ENCODE measurements at places on chromosomes 12 and 14.

GRCh38 chr12:131147894-131148293, 194.2 kb downstream of the ADGRD1 start:
- no peak overlapping the region for H3K4me3 ChIP-seq
- H3K4me1 ChIP-seq = no peaks in the 10 kb centered on the region
- no peaks in the 10 kb centered on the region for H3K36me3 ChIP-seq
- H3K27ac ChIP-seq = no peak overlapping the region
- peaks cover 54% of the 10 kb centered on the region for H3K27me3 ChIP-seq
- DNase-seq = no peak

DNA sequence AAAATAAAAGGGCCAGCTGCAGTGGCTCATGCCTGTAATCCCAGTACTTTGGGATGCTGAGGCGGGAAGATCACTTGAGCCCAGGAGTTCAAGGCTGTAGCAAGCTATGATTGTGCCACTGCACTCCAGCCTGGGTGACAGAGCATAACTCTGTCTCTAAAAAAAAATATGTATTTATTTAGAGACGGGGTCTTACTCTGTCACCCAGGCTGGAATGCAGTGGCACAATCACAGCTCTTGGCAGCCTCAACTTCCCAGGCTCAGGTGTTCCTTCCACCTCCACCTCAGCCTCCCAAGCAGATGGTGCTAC, 179.3 kb upstream of the ATF7IP start:
- H3K36me3 ChIP-seq = no peaks in the 10 kb centered on the region
- peaks cover 3% of the 10 kb centered on the region for H3K4me1 ChIP-seq
- peaks cover 20% of the 10 kb centered on the region for H3K27me3 ChIP-seq
- H3K27ac ChIP-seq = no peak overlapping the region
- DNase-seq = no peak

DNA sequence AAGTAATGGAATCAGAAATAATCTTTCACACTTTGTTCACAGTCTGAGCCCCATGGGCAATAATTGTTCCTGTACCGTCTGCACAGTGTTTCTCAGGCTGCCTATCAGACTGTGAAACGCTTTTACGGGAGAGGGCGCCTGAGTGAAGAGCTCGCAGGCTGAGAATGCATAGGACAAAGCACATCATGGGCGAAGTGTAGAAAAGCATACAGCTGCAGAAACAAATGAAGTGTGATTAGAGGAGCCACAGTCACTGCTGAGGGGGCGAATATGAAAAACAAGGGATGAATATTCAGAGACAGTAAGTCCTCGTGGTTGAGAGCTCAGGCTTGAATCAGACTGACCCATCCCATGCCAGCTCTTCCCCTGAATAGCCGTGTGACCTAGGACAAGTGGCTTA, 438.4 kb upstream of the DCN start:
- H3K36me3 ChIP-seq = peaks cover 3% of the 10 kb centered on the region
- H3K4me3 ChIP-seq = no peak overlapping the region
- no peaks in the 10 kb centered on the region for H3K27me3 ChIP-seq
- DNase-seq = no peak
- H3K4me1 ChIP-seq = no peaks in the 10 kb centered on the region

DNA sequence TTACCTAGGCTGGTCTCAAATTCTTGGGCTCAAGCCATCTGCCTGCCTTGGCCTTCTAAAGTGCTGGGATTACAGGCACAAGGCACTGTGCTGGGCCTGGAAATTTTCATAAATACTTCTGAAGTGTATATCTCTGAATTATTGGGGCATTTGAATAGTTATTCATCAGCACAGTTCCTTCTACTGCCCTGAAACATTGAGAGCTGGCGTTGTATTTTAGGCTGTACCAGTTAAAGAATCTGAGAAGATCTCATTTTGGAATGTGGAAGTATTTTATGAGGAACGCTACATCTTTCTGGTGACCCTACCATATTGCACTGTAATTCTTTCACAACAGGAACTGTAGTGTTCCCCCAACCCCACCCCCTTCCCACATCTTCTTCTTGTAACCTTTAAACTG, 349.0 kb upstream of the RGS6 start:
- H3K36me3 ChIP-seq = no peaks in the 10 kb centered on the region
- no peak overlapping the region for H3K4me3 ChIP-seq
- peaks cover 14% of the 10 kb centered on the region for H3K4me1 ChIP-seq
- no peak overlapping the region for H3K27ac ChIP-seq
- DNase-seq = no peak

DNA sequence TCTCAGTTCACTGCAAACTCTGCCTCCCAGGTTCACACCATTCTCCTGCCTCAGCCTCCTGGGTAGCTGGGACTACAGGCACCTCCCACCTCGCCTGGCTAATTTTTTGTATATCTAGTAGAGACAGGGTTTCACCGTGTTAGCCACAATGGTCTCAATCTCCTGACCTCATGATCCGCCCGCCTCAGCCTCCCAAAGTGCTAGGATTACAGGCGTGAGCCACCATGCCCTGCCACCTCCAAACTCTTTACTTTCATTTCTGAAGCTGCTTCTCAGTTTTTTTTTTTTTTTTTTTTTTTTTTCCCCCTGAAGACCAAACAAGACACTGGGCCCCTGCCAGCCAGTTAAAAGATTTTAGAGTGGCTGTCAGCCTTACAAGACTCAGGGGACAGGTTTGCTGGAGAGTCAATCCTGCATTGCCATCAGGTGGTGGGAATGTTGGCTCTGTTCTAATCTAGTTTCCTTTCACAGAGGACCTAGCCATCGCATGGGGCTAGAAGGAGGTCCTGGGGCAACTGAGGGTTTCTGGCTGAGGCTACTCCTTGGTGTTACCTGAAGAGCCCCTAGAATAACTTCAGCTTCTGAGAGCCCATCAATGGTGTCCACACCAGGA, 37.4 kb upstream of the HIGD1C start:
- no peaks in the 10 kb centered on the region for H3K4me1 ChIP-seq
- no peak overlapping the region for H3K27ac ChIP-seq
- H3K36me3 ChIP-seq = no peaks in the 10 kb centered on the region
- H3K27me3 ChIP-seq = peaks cover 41% of the 10 kb centered on the region
- DNase-seq = no peak
- H3K4me3 ChIP-seq = no peak overlapping the region

GRCh38 chr12:55619354-55620138, 17.1 kb upstream of the OR10P1 start:
- peaks cover 32% of the 10 kb centered on the region for H3K27me3 ChIP-seq
- no peak overlapping the region for H3K4me3 ChIP-seq
- no peaks in the 10 kb centered on the region for H3K4me1 ChIP-seq
- no peak overlapping the region for H3K27ac ChIP-seq
- no peaks in the 10 kb centered on the region for H3K36me3 ChIP-seq
- peak; percentile 67 for DNase-seq

DNA sequence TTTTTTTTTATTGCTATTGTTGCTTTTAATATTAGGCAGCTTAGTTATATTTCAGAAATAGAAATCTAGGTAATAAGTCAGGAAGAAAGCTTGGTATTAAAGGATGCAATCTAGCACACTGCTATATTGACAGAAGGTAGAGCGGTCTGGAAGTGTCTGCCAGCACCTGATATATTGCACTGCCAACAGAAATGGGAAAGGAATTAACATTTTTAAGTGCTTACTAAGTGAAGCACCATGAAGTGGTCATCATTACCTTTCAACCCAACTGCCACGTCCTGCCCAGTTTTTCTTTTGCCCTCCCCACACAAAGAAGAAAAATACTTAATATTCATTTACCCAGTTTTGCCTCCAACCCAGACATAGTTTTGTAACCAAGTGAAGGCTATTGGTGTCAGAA, 163.5 kb downstream of the KITLG start:
- H3K27me3 ChIP-seq = no peaks in the 10 kb centered on the region
- no peak overlapping the region for H3K4me3 ChIP-seq
- no peak for DNase-seq
- H3K4me1 ChIP-seq = no peaks in the 10 kb centered on the region
- no peaks in the 10 kb centered on the region for H3K36me3 ChIP-seq

DNA sequence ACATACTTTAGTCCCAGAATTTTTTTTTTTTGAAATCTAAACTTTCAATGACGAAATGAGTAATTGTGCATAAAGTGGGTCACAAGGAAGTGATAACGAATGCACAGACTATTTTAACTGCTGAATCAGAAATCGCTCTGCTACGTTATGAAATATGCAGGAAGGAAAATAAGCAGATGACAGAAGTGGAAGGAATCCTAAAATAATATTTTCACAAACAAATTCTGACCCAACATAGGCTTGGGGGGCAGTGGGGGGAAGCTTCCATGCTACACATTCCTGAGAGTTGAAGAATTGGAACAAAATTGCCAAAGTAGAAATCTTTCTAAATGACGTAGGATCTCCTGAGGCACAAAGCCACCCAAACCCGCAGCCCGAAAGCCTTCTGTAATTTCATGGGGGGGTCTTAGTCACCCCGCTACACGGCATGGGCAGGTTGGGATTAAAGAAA, 89.6 kb downstream of the ARF6 start:
- H3K27me3 ChIP-seq = no peaks in the 10 kb centered on the region
- H3K27ac ChIP-seq = peak overlapping the region; percentile 91
- H3K36me3 ChIP-seq = no peaks in the 10 kb centered on the region
- H3K4me1 ChIP-seq = peaks cover 30% of the 10 kb centered on the region

DNA sequence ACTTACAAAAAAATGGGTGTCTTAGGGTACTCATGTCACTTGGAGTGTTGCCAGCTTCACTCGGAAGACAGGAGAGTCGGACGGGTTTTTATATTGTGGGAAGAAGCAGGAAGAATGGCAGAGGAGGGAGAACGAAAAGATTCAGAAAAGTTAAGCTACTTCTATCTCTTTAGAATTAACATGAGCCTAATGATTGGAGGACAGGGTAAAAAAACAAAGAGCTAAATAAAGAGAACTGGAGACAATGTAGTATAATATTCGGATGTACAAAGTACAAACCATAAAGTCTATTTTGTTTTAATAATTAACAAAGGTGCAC, 43.9 kb downstream of the EFCAB11 start:
- H3K36me3 ChIP-seq = no peaks in the 10 kb centered on the region
- H3K27me3 ChIP-seq = peaks cover 15% of the 10 kb centered on the region
- H3K4me3 ChIP-seq = no peak overlapping the region

DNA sequence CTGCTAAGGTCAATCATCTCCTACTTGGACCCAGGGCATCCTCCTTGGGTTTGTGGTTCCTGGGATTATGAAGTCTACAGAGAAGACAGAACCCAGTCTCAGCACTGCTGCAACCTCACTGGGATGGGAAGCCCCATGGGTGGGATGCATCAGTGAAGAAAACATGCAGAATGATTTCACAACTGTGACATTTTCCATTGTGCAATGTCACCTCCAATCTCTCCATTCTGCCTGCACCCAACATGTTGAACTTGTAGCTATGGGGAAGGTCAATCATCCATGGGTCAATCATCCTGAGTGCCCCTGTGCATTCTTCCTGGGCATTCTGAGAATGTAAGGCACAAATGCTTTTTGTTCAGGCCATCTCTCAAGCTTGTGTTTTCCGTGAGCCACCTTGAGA, 1004.4 kb upstream of the TMEM132C start:
- no peak overlapping the region for H3K4me3 ChIP-seq
- H3K27ac ChIP-seq = no peak overlapping the region
- no peaks in the 10 kb centered on the region for H3K36me3 ChIP-seq
- peaks cover 28% of the 10 kb centered on the region for H3K27me3 ChIP-seq

- H3K36me3 ChIP-seq = no peaks in the 10 kb centered on the region
- H3K27ac ChIP-seq = no peak overlapping the region
- DNase-seq = no peak
- H3K4me1 ChIP-seq = peaks cover 4% of the 10 kb centered on the region
- no peaks in the 10 kb centered on the region for H3K27me3 ChIP-seq
Observed at GRCh38 chr14:51807356-51807755, 53.1 kb upstream of the GNG2 start.

- H3K27ac ChIP-seq = peak overlapping the region; percentile 92
- peak; percentile 57 for DNase-seq
- H3K27me3 ChIP-seq = no peaks in the 10 kb centered on the region
- H3K4me1 ChIP-seq = peaks cover 24% of the 10 kb centered on the region
Observed at GRCh38 chr12:1660304-1661187, 30.3 kb upstream of the ADIPOR2 start.

- H3K4me1 ChIP-seq = no peaks in the 10 kb centered on the region
- H3K36me3 ChIP-seq = no peaks in the 10 kb centered on the region
- H3K27ac ChIP-seq = no peak overlapping the region
- no peak for DNase-seq
- H3K4me3 ChIP-seq = no peak overlapping the region
Observed at GRCh38 chr12:78293059-78293686, 462.5 kb downstream of the NAV3 start.

DNA sequence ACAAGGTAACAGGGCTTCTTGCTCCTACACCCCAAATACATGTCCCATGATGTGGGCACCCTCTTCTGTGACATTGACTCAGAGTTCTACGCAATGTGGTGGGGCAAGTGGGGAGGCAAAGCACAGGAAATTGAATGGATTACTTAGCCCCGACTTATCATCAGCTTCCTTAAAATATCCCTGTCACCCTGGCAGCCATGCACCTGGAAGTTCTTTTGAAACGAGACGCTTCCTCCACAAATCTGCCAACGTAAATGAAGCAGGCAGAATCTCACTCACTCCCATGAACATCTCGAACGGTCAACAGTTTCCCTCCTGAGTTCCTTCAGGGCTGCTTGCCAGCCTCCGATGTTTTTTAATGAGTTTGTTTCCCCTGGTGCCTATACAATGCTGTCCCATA, 33.5 kb downstream of the RNFT2 start:
- H3K4me3 ChIP-seq = no peak overlapping the region
- H3K27me3 ChIP-seq = no peaks in the 10 kb centered on the region
- no peaks in the 10 kb centered on the region for H3K4me1 ChIP-seq
- no peak for DNase-seq
- no peaks in the 10 kb centered on the region for H3K36me3 ChIP-seq

DNA sequence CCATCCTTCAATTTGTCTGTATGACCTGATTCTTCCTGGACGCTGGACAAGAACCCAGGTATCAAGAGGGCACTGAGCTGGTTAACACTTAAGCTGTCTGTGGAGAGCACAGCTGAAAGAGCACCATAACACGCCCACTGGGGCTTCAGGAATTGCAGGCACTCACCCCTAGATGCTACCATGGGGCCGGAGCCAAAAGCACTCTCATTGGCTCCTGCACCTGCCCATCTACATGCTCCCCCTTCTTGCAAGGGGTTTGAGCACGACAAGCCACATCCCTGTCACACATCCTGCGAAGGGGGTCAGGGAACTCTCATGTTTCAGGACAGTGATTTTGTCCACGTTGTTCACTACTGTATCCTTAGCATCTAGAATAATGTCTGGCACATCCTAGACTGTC, 35.1 kb upstream of the TBC1D15 start:
- H3K36me3 ChIP-seq = no peaks in the 10 kb centered on the region
- no peak for DNase-seq
- no peaks in the 10 kb centered on the region for H3K4me1 ChIP-seq
- H3K27ac ChIP-seq = no peak overlapping the region
- H3K27me3 ChIP-seq = peaks cover 49% of the 10 kb centered on the region
- H3K4me3 ChIP-seq = no peak overlapping the region

DNA sequence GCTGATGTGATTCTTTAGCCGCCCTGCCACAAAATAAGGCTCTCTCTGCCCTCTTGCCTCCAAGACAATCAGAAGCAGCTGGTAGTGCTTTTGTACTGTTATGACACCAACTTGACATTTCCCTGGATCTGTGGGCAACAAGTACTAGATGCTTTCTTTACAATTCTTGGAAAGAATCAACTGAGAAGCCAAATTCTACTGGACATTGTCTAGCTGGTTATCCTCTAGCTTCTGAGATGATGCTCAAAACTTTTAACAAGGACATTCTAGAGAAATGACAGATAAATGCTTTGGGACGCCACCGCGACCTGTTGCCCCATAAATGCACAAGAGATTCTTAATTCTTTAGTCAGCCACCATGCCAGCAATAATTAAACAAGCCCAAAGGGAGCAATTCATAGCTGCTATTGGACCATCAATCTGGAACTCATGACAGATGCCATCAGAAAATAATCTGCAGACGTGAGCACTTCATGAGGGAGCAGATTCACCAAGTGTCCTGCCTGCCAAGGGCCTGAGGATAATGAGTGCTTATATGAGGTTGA, 22.8 kb downstream of the FMNL3 start:
- H3K27ac ChIP-seq = peak overlapping the region; percentile 42
- peaks cover 47% of the 10 kb centered on the region for H3K4me1 ChIP-seq
- DNase-seq = no peak
- no peaks in the 10 kb centered on the region for H3K36me3 ChIP-seq
- peak overlapping the region; percentile 25 for H3K4me3 ChIP-seq
- H3K27me3 ChIP-seq = no peaks in the 10 kb centered on the region
